ENCODE measurements at places on chromosomes 5 and 9.

- no peak for DNase-seq
Measured at GRCh38 chr5:175685701-175686350, 28.0 kb downstream of the HRH2 start.

- DNase-seq: no peak
Measured at GRCh38 chr9:71647094-71647591, 121.2 kb downstream of the CEMIP2 start.

DNA sequence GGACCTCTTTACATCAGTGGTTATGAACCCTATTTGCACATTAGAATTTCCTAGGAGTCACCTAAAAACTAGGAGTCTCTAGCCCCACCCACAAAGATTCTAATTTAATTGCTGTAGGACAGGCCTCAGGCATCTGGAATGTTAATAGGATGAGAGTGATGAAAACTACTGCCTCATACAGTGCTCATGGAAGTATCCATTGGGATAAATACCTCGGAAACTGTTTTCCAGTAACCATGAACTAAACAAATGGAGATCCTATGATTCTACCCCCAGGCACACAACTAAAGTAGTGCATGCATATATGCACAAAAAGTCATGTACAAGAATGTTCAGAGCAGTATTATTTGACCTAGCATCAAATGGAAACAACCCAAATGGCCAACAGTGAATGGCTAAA lies 286.3 kb downstream of the DNAH5 start:
- DNase-seq: no peak

GRCh38 chr5:176658007-176658599 lies 10.8 kb downstream of the TSPAN17 start:
- peak; percentile 79 for DNase-seq

DNA sequence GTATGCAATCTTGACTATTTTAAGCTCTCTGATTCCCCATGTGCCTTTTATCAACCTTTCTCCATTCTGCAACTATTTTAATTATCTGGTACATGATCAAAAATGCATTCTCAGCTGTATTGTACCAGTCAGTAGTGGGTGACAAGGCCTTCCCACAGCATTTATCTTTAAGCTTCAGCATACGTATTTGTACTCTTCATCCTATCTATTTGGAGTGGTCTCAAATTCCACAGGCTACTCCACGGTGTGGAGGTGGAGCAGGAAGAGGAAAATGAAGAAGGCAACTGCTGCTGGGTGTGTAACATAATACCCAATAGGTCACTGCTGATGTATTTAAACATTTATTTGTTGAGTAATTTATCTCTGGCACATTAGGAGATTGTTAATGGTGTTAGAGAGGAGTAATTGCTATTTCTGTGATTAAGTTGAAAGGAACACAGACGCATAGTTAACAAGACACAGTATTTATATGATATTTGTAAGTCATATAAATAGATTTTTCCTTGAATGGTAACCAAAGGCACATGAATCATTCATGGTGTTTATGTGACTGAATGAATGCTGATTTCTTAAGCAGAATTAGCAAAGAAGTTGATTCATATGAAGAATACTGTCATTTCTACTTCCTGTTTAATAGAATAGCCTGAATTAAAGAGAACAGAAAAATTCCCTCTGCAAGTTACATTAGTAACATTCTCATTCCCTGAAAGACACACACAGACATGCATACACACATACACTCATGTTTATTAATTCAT lies 153.8 kb upstream of the NR3C1 start:
- DNase-seq: peak; percentile 4

DNA sequence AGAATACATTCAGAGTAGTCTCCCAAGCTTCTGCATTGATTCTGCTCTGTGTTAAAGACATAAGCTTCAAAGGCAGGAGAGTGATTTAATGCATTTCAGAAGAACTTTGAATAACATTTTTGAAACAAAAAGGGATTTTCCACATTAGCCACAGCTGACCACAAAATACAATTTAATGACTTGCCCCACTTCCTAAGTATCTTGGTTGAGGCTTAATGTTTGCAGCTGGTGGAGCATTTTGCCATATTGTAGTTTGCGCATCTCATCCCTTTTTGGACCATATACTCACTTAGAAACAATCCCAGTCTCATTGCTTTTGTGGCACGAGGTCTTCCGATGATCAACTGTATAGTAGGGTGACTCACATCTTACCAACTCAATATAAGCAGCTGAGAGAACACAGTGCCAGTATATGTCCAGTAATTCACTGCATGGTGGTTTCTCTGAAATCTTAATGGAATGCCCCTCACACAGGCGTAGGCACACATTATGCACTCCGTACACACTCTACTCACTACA lies 455.8 kb upstream of the PTGER4 start:
- no peak for DNase-seq

DNA sequence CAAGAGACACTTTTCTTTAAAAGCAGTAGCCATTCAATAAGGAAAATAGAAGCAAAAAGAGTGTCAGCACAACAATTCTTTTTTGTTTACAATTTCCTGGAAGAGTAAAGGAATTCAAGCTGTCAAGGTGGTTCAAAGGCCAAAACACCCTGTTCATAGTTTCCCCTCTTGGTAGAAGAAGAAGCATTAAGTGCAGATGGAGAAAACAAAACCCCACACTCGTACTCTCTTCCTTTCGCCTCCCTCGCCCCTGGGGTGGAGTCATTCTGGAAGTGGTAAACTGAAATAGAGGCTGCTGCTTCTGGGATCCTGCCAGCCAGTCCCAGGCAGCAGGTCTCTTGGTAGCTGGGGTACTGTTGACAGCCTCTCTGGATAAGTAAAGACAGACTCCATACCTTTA lies 105.0 kb downstream of the ANKRD55 start:
- no peak for DNase-seq

DNA sequence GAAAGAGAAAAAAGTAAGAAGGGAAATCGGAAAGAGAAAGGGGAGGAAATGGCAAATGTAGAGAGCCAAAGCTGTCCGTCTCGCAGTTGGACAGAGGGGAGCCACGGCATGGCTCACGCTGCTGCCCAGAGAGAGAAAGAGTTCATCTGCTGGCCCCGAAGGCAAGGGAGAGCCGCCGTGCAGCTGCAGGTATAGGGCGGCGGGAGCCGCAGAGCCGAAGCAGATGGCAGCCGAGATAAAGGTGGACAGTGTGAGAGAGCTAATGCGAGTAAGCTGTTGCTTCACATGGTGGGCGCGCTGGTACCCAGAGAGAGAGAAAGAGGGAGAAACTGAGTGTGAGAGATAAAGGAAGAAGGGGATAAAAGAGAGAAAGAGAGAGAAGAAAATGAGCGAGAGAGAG lies 188.4 kb upstream of the PPP1R26 start:
- DNase-seq: no peak

DNA sequence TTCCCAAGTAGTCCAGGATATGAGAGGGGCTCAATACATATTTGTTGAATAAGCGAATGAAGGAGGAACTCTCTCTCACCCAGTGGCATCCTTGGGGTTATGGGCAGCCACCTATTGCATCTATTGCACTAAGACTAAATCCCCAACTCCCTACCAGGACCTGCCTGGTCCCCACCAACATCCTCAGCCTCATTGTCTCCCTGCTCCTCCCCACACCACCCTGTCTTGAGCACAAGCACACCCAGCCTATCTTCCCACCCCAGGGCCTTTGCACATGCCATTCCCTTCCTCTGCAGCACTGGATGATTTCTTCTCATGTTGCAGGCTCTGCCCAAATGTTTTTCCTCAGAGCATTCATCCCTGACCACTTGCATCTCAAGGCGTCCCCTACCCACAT lies 133.8 kb downstream of the BARX1 start:
- DNase-seq: no peak

DNA sequence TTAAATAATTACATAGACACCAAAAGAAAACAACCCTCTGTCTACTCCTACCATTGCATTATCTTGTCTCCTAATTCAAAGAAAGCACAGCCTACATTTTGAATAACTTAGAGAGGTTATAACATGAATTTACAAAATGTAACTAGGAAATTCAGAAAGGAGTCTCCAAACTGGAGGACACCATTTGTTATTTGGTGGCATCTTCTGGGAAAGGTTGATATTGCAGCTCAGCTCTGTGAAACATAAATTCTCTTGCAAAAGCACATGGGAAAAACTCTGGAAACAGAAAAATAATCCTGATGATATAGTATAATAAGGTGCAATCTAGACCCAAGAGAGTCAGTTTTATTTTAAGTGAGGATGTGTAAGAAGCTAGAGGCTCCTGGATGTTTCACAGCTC lies 215.3 kb downstream of the MLLT3 start:
- DNase-seq: no peak

DNA sequence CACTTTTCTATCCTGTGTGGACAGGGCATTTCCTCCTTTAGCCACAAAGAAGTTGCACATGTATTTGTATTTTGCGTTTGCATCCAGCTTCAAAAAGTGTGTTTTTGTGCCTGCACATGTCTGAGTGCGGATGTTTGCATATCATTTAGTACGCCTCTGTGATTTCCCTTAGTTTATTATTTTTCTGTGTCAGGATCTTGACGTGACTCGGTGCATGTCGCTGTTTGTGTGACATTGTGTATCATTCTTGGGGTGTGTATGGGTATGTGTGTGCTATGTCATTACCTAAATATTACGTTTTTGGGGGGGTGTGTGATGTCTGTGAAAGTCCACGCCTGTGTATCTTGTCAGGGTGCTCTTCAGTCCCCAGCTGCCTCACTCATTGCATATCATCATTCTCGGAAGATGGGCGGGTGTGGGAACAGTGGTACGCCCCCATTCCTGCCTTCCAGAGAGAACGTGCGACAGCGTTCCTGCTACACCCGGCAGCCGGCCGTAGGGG lies 416 bp upstream of the PAIP2 start:
- no peak for DNase-seq

DNA sequence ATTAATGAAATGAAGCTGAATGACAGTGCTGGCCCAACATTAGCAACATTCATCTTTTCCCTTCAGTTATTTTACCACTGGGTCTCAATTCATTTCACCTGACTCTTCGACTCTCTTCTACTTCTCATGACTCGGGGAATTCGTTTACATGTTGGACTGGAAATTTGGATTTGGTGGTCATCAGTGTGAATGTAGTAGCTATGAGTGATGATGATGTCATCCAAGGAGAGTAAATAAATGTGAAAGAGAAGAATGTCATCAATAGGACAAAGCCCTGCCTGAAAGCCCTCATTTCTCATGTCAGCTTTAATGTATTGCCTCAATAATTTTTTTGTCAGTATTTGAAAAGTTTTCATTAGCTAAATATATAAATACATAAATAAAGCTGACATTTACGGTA lies 21.9 kb upstream of the CFAP95 start:
- no peak for DNase-seq

GRCh38 chr5:178522361-178522760 lies 67.8 kb downstream of the COL23A1 start:
- no peak for DNase-seq

GRCh38 chr5:10201223-10201868 lies 48.3 kb downstream of the ATPSCKMT start:
- peak; percentile 22 for DNase-seq

GRCh38 chr9:26392639-26393038 lies 500.0 kb downstream of the CAAP1 start:
- no peak for DNase-seq

DNA sequence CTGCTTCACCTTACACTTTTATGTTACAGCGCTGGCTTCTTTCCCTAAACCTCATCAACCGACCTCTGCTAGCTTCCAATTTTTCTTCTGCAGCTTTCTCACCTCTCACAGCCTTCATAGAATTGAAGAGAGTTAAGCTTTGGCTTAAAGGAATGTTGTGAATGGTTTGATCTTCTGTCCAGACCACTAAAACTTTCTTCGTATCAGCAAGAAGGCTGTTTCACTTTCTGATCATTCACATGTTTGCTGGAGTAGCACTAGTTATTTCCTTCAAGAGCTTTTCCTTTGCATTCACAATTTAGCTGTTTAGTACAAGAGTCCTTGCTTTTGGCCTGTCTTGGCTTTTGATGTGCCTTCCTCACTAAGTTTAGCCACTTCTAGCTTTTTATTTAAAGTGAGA lies 49.5 kb downstream of the NR3C1 start:
- DNase-seq: no peak

- no peak for DNase-seq
Measured at GRCh38 chr5:146313027-146313426, 25.6 kb upstream of the POU4F3 start.

DNA sequence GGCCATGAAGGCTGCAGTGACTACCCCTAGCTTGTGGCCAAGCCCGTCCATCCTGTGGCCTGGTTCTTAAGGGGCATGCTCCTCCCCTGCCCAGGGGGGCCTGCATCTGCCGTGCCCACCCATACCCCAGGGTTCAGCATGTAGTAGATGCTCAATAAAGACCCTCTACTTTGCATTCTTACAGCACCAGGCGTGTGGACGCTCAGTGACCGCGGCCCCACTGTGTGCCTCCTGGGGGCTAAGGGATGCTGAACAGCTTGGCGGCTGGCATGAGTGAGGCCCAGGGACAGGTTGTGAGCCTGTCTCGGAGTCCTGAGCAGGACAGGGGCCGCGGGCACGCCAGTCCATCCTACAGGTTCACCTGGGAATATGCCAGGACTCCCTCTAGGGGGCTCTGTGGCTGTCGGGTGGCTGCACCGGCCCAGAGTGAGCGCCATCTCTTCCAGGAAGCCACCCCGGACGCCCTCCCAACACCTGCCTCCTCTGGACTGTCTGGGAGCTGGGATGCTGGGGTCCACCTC lies 9.1 kb downstream of the NOTCH1 start:
- no peak for DNase-seq

DNA sequence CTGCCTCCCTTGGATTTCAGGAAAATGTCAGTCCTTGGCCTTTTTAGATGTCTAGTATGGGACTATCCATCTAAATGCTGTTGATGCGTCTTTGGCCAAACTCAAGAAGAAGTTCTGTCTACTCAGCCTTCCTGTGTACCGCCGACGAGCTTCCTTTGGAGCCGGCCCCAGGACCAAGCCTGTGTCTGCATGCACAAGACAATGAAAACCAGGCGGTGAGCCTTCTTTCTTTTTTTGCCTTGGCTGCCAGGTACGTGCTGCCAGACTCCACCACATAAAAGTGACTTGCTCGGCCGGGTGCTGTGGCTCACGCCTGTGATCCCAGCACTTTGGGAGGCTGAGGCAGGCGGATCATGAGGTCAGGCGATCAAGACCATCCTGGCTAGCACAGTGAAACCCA lies 6.0 kb upstream of the NEURL1B start:
- DNase-seq: no peak

GRCh38 chr5:55895346-55895745 lies 44.2 kb downstream of the IL31RA start:
- no peak for DNase-seq

- DNase-seq: no peak
Measured at GRCh38 chr9:37943345-37944265, 39.7 kb upstream of the SLC25A51 start.

GRCh38 chr5:177412603-177413233 lies 3.4 kb upstream of the F12 start:
- DNase-seq: no peak

- DNase-seq: no peak
Measured at GRCh38 chr9:68585034-68585761, 44.5 kb upstream of the TMEM252 start.

All from nephron progenitor cell (in vitro differentiated cells).